ENCODE measurements at places on chromosomes 6 and 20. TPM values are rescaled to one million over a fixed set of nuclear protein-coding genes. Genes with fewer than 3 reads are reported as not detected.

The SF3B5 gene
- 155 TPM for total RNA-seq

The PHACTR3 gene
- total RNA-seq: 0.29 TPM

- DNase-seq: no peak
Observed at GRCh38 chr20:48702455-48702913, 125.3 kb downstream of the PREX1 start.

GRCh38 chr6:90449311-90449710 lies 137.6 kb downstream of the MAP3K7 start:
- DNase-seq: no peak

DNA sequence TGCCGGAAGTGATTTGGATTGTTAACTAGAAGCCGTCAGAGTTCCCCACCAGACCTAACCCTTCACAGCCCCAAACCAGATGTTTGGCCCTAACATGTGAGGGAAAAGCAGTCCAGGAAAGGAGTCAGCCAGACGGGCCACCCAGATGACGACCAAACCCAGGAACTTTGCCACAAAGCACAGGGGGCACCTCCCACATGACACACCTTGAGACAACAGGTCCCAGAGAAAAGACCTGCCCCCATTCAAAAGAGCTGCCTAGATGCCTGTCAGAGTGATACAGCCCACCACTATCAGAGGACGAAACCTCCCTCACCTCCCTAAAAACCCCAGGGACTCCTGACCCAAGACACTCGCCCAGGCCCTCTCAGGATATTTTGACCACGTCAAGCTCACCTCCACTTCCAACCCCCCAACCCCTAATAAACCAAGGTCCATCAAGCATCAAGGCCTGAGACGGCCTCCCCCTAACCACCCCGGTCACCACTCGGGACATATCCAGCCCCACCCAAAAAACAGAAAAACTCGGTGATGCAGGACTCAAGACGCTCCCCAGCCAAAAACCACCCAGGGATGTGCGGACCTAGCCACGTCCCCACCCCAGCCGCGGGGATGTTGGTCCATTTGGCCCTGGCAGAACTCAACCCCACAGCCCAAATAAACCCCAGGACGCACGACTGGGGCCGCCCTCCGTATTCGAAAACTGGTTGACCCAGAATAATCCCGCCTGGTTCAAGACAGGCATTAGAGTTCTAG lies 662 bp downstream of the ZNF343 start:
- no peak for DNase-seq

- no peak for DNase-seq
Observed at GRCh38 chr20:35669221-35669620, 4.5 kb upstream of the CPNE1 start.

GRCh38 chr6:71198908-71199307 lies 89.7 kb upstream of the OGFRL1 start:
- DNase-seq: no peak

DNA sequence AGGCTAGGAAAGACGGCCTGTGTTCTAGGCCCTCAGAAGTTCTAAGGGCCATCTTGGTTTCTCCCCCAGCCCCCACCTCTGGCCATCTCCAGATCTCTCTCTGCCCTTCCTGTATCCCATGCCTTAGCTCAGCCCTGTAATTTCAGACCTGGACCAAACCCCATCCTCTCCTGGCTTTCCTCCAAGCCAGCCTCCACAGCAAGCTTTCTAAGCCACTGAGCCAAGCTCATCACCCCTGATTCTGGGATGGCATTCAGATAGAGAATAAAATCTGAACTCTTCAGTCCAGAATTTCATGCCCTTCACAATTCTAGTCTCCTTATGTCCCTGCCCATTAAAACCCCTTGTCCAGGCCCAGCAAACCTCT lies 18.9 kb upstream of the CCM2L start:
- DNase-seq: no peak

DNA sequence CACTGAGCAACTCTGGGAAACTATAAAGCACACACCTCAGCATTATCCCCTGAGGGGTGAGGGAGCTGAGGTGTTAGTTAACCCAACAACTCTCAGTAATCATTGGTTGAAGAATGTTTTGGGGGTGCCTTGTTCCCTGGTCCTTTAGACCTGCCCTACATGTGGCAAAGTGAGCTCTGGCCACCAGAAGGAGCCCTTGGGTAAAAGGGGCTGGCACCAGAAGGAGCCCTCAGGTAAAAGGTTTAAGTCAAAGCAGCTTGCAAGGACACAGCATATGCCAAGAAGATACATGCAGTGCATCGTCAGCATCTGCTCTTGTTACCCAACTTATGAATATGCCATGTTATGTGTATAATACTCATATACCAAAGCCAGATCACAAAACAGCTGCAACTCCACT lies 1081.7 kb downstream of the KIF16B start:
- DNase-seq: peak; percentile 14

DNA sequence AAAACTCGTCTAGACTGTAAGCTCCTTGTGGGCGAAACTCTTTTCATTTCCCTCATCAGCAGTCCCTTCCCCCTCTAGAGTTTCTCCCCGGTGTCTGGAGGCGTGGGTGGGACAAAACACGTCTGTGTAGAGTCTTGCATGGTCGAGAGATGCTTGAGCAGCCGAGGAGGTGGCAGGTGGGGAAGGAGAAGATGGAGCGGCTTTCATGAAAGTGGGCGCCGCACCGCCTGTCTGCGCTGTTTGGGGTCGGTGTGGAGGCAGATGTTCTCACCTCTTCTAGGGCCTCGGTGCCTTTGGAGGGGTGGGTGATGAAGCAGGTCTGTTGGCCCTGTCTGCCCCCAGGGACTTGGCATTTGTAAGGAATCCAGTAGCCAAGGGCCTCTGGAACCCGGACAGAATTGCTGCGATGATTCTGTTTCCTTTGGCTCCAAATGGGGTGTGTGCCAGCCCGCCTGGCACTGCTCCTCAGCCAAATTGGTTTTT lies 1.2 kb downstream of the BRPF3 start:
- DNase-seq: no peak
